ENCODE measurements at places on chromosomes 11 and 22.

GRCh38 chr11:21372672-21373071, 703.3 kb downstream of the NELL1 start:
- no peak for DNase-seq

GRCh38 chr22:36077271-36077670, 48.6 kb upstream of the RBFOX2 start:
- DNase-seq: no peak

DNA sequence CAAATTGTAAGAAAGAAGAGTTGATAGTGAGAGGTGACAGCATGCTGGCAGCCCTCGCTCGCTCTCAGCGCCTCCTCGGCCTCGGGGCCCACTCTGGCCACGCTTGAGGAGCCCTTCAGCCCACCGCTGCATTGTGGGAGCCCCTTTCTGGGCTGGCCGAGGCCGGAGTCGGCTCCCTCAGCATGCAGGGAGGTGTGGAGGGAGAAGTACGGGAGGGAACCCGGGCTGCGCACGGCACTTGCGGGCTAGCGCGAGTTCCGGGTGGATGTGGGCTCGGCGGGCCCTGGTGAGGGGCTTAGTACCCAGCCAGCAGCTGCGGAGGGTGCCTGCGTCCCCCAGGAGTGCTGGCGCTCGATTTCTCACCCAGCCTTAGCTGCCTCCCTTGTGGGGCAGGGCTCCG, 539.7 kb upstream of the CCDC179 start:
- no peak for DNase-seq

DNA sequence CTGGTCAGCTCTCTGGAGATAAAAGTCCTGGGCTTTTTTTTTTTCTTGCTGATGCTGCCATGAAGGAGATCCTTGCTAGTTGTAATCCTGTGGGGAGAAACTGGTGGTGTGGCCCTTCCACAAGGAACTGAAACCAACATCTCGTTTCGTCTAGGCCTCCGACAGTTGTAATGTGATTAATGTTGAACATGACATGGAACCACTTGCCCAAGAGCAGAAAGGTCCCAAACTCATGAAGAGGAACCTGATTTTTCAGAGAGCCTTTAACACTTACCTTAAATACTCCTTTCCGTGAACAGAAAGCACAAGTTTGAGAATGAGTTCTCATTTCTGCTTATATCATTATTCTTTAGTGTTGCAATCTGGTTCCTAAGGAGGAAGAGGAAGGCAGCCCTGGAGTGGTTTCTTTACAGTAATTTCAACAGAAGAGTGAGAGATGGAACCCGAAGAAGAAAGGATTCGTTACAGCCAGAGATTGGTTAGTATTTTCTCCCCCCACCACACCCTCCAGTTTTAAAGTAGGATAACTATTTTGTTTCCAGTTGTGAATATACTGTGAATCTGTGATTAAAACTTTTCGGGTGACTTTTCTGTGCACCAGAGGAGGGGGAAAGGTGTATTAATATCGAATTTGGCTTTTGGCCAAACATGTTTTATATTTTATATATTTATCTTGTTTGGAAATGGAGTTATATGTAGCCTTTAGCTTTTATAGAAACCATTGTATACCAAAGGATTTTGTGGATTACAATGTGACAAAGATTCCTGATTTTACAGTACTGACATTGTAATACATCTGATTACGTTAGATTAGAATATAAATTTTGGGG, 2.0 kb downstream of the KDM2A start:
- DNase-seq: no peak

DNA sequence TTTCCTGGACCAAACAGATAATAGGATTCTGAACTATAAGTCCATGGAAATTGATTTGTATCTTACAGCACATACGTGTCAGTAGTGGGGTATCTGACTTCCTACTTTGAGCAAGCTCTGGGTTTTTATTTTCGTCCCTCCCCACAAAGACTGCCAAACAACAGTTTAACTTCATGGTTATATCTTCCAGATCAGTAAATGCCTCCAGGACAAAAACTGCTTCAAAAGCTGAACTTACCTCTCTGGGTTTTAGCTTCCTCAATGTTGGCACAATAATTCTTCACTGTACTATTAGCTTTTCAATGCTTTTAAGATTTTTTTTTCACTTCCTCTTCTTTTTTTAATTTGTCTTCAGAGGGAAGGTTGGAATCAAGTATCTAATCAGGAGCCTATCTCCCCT, 4.2 kb upstream of the DPF2 start:
- DNase-seq: no peak

DNA sequence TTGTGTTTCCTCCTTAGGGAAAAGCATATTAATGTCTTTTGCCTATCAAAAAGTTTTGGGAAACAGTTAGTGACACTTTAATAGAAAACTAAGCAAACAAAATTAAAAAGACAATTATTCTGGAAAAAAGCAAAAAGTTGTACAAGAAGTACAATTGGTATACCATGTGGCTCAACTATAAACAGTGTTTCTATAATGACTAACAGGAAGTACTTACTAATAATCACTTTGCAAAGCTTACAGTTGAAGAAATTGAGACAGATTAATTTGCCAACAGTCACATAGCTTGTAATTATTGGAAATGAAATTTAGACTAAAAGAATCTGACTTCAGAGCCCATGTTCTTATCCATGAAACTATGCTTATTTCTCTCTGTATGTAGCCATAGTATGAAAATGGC, 24.7 kb downstream of the PPME1 start:
- DNase-seq: no peak

DNA sequence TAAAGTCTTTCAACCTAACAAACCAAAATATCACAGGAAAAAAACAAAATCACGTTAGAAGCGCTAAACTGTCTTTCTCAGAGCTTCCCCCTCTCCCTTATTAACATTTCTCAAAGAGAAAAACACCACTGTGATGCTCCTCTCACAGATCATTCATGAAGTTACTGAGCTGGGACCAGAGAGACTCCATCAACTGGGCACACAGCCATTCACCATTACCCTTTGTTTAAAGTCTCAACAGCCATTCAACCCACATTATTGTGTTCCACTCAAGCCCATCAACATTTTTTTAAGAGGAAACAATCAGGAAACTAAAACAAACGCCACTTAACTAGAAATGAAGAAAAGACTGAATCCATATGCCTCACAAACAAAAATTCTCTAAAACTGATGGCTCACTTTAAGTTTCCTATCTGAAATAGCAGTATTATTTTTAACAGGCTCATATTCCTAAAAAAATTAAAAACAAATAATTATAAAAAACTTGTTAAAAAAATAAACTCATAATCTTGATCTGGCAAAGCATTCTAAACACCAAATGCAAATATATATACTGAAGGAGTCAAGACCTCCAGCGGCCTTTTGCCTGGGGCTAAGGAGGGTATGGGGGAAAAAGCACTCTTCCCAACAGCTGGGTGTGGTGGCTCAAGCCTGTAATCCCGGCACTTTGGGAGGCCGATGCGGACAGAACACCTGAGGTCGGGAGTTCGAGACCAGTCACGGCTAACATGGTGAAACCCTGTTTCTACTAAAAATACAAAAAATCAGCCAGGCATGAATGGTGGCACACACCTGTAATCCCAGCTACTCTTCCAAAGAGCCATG, 14.0 kb downstream of the CELF1 start:
- DNase-seq: peak; percentile 51

DNA sequence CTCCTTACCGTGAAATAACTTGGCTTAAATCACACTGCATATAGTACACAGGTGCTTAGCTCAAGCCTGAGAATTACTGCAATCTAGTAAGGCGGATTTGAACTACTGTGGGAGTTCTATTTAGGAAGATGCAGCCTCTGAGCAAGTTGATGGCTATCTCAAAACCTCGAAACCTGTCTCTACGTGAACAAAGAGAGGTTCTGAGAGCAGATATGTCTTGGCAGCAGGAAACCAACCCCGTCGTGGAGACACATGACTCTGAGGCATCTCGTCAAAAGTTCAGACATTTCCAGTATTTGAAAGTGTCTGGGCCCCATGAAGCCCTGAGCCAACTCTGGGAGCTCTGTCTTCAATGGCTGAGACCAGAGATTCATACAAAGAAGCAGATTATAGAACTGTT, 5.9 kb downstream of the ZNF215 start:
- no peak for DNase-seq

DNA sequence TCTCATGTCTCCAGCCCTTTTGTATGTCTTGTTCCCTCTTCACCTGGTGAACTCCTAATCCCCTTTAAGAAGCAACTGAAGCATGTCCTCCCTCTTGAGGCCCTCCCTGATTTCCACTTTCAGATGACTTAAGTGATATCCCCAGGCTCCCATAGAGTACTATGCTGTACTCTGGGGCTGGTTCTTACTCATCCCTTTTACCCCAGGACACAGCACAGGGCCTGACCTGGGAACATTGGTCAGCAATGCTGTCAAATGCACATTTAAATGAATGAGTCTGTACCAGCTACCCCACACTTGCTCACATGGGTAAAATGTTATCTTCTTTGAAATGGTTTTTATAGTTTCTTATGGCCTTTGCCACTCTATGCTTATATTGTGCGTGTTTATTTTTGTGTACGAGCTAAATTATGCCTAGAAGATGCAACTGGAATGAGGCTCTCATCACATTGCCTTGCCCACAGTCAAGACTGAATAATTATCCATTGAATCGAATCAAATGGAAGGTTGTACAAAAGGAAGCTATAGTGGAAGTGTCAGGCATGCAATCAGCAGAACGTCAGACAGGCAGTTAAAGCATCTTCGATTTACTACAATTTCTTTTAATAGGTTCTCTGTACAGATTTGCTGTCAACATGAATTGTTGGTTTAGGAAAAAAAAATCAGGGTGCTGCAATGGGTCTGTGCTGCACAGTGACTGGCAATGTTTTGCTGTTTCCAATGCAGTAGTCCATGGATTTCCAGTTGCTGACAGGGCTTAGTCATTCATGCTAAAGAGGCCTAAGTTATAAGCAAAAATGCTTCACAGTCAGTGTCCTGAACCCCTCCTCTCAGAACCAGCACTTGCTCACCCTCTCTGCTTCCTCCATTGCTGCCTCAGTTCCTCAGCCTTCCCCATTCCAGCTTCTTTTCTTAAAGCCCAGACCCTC, 79.5 kb downstream of the PARVA start:
- DNase-seq: no peak

GRCh38 chr11:96647621-96648020, 257.8 kb downstream of the JRKL start:
- no peak for DNase-seq

GRCh38 chr11:61161190-61162091, at the start of gene VPS37C:
Gene VPS37C, minus strand, starts transcription at chr11:61161426. Its CDS starts 22,597 bp downstream, at chr11:61138829.
- peak; percentile 93 for DNase-seq

DNA sequence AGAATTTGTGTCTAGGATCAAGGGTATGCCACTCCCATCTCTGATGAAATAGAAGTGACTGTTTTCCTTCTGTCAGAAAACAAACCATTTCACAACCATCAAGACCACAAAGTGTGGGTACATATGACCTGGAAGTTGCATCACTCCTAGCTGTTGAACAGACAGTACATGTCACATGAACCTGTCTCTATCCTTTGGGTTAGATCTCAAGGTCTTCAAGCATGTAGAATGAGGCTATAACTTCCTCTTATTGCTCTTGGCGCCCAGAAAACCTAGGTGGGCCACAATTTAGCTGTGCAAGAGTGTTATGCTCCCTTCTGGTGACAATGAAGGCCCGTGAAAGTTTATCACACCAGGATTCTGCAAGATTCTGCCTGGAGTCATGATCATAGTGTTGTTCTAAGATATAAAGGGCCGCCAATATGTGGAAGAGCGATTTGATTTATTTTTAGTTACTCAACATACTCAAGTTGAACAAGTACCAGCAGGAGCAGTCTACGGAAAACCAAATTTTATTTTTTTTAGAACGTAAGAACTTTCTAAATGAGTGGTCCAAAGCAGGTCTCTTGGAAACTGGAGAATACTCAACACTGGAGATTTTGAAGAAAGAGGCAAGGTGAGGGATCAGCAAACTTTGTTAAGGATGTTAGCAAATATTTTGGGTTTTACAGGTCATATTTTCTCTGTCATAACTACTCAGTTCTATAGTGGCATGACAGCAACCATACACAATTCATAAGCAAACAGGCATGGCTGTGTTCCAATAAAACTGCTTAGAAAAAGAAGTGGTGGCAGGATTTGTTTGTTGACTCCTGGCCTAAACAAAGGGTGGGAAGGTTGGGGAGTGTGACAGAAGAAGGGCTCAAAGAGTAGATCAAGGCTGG, 101.8 kb downstream of the USP35 start:
- no peak for DNase-seq

GRCh38 chr22:40512426-40513136, 123.9 kb downstream of the MRTFA start:
- no peak for DNase-seq

DNA sequence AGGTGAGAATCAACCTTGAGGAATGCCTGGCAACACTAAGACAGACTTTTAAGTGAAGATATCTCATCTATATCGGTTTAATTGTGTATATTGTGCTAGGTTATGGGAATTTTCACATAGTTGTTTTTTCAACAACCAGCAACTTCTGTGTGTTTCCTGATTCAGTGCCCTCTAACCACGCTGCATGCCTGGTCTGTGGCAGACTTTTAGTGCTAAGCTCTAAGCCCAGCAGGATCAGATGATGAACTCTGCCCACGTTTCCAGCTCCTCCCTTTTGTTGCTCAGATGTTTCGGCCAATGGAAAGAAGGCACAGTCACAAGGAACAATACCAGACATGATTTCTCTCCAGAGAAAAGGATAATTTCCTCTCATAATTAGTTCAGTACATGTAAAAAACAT, 1.4 kb upstream of the VWA5A start:
- DNase-seq: no peak

DNA sequence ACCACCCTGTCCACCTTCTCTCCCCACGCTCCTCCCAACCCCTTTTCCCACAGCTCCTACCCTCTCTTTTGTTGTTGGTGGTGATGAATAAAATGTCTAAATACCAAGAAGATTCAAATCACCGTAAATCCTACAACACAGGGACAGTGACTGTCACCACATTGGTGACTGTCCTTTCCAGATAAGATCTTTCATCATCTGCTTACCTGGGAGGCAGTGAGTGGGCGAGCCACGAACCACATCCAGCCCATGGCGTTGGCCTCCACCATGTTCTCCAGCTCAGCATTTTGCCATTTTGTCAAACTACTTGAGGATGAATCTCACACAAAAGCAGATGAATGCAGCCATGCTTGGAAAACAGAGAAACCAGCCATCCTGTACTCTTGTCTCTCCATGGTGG, 6.7 kb upstream of the CYTH4 start:
- DNase-seq: no peak

DNA sequence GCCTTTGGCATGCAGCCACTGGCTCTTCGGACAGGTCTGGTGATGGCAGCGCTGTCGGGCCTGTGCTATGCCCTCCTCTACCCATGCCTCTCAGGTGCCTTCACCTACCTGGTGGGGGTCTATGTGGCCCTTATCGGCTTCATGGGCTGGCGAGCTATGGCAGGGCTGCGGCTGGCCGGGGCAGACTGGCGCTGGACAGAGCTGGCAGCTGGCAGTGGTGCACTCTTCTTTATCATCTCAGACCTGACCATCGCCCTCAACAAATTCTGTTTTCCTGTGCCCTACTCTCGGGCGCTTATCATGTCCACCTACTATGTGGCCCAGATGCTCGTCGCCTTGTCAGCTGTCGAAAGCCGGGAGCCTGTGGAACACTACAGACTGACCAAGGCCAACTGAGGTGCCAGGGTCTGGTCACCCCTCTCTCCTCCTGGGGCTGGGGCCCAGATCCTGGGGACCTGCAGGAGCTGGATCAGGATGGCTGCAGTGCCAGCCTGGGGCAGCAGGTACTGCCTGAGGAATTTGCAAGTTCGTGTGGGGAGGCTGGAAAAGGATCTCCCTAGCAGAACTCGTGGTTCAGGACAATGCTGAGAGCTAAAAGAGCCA, 3.1 kb downstream of the TMEM86A start:
- no peak for DNase-seq
